ENCODE measurements at places on chromosomes 1 and 21.

DNA sequence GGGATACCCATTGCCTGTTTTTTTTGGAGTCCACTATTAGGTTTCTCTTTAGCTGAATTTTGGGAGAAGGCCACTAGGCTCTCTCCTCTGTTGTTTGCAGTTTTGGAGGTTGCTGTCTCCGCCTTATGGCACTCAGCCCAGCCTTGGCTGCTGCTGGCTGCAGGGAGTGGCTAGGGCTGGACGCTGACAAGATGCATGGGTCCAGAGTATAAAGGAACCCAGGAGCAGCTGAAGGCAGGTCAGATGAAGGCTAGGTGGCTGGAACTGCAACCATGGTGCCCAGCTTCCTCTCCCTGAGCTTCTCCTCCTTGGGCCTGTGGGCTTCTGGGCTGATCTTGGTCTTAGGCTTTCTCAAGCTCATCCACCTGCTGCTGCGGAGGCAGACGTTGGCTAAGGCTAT, at the start of gene CYP4B1:
Gene CYP4B1 (plus strand): TSS at position 237 of the 400 bp plus-strand sequence. CDS start 36 bp downstream, at position 273.
- peak; percentile 2 for DNase-seq

DNA sequence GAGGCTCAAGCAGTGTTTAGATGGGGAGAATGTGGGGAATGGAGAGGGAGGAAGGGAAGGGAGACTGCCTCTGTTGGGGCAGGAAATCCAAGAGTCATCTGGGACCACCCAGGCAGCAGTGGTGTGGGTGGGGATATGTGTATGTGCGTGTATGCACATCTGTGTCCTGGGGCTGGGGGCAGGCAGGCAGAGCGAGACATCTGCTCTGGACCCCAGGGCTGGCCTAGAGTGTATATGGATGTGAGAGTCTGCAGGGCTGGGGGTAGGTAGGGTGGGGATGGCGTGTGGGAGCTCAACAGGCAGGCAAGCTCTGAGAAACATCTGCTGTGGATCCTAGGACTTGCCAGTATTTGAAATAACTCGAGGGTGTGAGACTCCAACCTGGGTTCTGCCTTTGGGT, 3.5 kb downstream of the PTCH2 start:
- no peak for DNase-seq

DNA sequence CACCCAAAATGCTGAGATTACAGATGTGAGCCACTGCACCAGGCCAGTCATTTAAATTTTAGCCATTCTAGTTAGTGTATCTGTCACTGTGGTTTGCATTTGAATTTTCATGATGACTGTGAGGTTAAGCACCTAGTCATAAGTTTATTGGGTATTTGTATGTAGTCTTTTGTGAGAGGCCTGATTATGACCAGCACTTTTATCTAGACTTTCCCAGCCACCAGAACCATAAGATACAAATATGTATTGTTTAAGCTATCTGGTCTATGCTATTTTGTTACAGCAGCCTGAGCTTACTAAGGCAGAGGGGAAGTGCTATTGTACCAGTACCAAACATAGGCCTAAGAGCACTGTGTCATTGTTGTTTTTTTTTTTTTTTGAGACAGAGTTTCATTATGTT, 19.9 kb upstream of the DNAJC6 start:
- no peak for DNase-seq

DNA sequence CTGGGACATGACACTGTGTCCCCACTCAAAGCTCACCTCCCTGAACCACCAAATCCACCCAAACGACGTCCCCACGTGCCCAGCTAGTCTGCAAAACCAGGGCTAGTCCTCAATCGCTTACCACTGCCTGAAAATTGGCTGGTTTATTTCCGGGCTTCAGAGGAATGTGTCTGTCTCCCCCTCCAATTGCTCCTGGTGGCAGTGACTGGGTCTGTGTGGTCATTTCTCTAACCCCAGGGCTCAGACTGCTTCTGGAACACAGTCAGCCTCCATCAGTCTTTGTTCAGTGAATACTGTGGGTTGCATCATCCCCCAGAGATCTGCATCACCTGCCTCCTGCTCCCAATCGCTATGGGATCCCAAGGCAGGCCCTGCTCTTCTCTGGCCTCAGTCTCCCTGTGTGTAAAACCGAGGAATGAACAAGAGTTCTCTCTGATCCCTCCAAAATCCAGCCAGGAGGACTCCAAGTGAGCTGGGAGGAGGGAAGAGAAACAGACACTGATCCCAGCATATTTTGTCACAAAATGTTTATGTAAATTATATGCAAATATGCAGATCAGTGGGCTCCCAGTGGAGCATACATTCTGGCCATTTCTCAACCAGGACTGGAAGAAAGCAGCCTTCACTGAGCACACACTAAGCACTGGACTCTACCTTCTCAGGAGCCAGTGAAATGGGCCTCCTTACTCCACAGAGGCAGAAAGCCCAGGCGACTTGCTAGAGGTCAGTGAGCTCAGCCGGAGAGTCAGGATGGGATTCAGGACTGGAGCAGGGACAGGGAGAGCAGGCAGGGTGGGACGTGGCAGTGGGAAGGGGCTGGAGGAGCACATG, 20.9 kb downstream of the SDC3 start:
- DNase-seq, result no peak

DNA sequence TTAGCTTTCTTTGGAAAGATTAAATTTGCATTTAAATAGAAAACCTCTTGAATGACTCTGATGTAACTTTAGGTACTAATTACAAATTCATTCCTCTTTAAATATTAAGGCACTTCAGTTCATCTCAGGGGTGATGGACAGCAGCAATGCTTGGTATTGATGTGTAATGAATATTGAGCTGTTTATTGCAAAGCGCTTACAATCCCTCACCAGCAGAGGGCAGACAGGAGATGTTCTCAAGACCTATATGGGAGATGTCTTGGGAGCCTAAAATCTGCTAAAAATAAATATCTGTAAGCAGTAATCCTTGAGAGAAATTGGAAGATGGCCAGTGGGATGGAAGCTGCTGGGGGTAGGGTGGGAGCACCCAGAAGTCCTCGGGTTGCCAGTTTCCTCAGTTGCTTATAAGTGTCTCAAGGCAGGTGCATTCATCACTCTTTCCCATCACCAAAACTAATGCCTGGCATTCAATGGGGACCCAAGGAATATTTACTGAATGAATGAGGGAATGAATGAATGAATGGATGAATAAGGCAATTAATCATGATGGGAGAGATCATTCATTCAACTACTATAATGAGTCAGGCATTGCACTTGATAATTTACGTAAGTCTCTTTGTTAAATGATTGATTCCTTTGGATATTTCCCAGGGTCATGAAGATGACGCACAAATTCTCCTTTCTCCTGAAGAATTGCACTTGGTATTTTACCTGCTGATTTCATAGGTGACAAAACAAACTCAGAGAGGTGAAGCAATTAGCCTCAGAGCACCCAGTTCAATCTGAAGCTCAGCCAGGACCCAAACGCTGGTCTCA, 2.3 kb downstream of the KLHDC8A start:
- no peak for DNase-seq

DNA sequence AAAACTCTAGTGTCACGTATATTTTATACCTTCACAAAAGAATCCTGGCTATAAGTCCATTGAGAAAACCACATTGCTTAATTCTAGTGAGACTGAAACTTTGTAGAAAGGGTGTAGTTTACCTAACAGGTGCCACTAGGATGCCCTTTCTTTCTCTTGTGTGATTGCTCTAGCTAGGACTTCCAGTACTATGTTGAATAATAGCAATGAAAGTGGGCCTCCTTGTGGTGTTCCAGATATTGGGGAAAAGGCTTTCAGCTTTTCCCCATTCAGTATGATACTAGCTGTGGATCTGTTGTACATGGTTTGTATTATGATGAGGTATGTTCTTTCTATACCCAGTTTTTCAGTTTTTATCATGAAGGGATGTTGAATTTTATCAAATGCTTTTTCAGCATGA, 39.7 kb upstream of the CHODL start:
- no peak for DNase-seq

DNA sequence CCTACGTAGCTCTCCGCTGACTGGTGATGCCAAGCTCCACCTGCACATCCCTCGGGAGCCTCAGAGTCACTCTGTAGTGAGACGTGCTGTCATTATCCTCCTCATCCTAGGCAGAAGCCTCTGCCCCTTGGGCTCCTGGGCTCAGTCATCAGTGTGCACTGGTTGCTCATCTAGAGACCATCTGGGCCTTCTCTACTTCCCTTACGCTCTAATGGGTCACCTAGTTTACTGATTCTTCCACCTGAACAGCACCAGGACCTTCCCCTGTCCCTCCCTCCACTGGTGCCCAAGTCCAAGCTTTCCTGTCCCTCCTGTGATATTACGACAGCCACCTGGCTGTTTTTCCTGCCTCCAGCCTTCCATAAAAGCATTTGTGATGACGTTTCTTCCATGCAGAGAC, 136.1 kb upstream of the ERRFI1 start:
- no peak for DNase-seq

DNA sequence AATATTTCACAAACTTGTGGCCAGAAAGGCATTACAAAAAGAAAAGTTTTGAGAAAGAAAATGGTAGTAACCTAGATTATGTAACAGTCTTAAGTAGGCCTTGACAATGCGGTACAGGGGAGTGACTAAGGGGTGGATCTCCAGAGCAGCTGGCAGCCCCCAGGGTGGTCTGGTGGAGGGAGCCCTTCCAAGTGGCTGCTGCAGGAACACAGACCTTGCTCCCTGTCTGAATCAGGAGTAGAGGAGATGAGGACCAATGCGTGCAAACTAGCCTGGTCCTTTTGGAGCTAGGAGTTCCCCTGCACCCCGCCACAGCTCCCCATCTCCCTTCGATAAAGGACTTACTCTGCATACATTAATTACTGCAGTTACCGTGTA, 189.0 kb downstream of the NFIA start:
- no peak for DNase-seq

- DNase-seq, result no peak
Observed at GRCh38 chr1:21234779-21235178, 55.5 kb downstream of the ECE1 start.

DNA sequence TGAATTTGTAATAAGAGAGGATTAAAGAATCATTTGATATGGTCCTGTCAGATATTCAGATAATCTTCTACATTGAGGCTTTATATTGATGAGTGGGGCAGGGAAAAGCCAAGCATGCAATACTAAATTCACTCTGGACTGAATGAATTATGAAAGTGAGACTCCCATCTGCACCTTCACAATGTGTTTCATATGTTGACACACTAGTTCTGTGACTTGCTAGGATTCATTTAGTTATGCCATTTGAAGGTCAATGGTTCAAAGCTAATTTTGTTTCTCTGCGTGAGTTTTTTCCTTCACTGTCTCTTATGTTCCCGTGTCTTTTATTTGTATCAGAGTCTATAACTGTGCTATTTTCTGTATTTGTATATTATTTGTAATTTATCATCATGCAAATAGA, 1332.5 kb downstream of the KCNT2 start:
- no peak for DNase-seq

GRCh38 chr1:114627107-114627506, 42.7 kb downstream of the DENND2C start:
- no peak for DNase-seq

- no peak for DNase-seq
Observed at GRCh38 chr1:54009406-54009805, 8.6 kb downstream of the LDLRAD1 start.

- no peak for DNase-seq
Observed at GRCh38 chr1:235720544-235720943, 71.0 kb upstream of the GNG4 start.

- DNase-seq, result no peak
Observed at GRCh38 chr21:45341261-45341660, 53.6 kb upstream of the POFUT2 start.

GRCh38 chr1:26020941-26021646, 481 bp upstream of the EXTL1 start:
- DNase-seq, result no peak

GRCh38 chr1:48793863-48794262, 17.2 kb upstream of the BEND5 start:
- DNase-seq, result no peak

GRCh38 chr21:14533499-14534428, 12.4 kb downstream of the SAMSN1 start:
- DNase-seq, result no peak

GRCh38 chr1:183079712-183080388, 56.6 kb downstream of the LAMC1 start:
- DNase-seq, result no peak

DNA sequence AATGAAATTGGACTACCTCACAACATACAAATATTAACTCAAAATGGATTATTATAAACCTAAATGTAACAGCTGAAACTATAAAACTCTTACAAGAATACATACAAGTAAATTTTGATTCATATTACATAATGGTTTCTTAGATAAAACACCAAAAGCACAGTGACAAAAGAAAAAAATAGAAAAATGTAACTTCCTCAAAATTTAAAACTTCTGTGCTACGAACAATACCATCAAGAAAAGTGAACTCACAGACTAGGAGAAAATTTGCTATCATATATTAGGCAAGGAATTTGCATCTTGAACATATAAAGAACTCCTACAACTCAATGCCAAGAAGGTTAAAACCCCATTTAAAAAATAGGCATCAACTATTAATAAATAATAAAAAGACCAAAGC, 31.2 kb downstream of the ANGPTL3 start:
- no peak for DNase-seq

DNA sequence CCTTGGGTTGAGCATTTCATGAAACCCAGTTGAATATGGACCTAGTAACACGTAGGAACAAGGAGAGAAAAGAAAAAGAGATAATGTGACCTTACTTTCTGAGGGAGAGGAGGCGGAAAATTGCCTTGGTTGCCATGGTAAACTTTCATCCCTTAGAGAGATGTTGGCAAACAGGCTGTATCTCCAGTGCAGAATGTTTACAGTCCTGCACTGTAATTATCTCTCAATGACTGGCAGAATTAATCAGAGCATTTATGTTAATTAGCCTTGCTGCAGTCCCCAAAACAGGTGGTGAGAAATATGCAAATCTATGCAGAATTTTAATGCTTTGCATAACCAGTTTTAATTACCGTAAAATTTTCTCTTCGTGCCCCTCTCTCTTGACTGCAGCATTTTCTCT, 147.3 kb downstream of the CD247 start:
- DNase-seq, result no peak

- DNase-seq, result no peak
Observed at GRCh38 chr1:231190456-231190855, 28.6 kb downstream of the TRIM67 start.

- DNase-seq, result no peak
Observed at GRCh38 chr1:192610112-192610889, 25.6 kb upstream of the RGS13 start.

DNA sequence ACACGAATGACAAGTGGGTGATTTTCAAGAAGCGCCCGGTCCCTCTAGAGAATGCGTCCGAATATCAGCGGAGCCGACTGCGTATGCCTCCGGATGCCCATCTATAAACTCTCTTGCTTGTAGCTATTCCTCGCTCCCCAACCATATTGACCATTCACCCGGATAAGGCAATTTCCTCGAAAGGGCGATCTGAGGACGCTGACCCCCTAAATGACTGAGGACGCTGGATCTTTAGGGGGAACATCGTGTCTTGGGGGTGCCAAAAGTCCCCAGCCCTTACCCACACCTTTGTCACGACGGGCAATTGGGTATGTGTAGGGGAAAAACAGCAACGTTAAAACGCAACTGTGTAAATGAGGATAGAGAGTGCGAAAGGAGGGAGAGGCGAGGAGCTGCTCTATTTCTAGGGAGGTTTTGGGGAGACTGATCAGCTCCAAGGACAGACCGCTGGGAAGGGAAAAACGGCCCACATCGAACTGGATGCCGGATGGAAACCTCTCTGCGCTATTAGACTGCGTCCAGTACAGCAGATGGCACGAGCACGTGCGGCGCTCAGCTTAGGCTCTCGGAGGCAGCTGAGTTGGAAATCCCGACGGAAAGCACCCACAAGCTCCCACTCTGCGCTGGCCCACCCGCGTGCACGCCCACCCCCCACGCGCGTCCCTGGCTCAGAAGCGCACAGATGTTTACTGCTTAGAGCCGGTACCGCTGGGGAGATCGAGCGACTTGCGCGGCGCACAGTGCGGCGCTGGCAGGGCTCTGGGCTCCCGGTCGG, 2.9 kb upstream of the PRRX1 start:
- no peak for DNase-seq

Data from iPS-NIHi11 (cell line).